Calu3 (cell line): ENCODE measurements at places on chromosomes 11 and 22.

DNA sequence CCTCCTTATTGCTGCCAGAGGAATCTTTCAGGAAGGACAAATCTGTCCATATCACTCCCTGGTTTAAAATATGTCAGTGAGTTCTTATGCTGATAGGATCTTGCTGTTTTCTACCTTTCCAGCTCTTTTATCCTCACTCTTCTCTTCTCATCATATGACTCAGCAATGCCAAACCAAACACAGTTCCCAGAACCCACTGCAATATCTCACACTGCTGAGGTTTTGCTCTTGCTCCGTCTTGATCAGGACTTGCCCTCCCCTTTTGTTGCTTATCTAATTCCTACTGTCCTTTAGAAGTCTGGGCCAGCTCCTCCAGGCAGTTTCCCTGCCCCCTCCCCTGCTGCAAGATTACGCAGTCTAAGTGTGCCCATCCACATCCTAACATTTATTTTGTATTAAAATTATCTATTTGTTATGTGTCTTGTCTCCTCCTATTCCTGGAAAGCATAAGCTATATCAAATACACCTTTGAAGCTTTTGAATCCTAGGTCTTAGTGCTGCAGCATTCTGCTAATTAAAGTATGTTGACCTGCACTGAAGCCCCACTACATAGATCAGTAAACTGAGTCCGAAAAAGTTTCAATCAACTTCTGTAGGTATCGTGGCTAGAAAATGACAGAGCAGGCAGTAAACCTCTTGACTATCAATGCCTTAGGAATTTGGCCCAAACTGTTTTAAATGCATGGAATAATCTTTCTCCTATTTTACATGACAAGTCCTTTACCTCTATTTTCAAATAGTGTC lies 119.2 kb upstream of the C11orf87 start:
- no peaks in the 10 kb centered on the region for H3K36me3 ChIP-seq
- DNase-seq = no peak
- H3K4me1 ChIP-seq = no peaks in the 10 kb centered on the region
- H3K4me3 ChIP-seq = no peak overlapping the region
- H3K27ac ChIP-seq = no peak overlapping the region

- no peak overlapping the region for H3K4me3 ChIP-seq
- no peaks in the 10 kb centered on the region for H3K36me3 ChIP-seq
- H3K4me1 ChIP-seq = no peaks in the 10 kb centered on the region
Measured at GRCh38 chr11:82802710-82803109, 69.0 kb upstream of the FAM181B start.

GRCh38 chr11:13053255-13053917 lies 44.3 kb downstream of the RASSF10 start:
- no peak for DNase-seq
- no peak overlapping the region for H3K27ac ChIP-seq
- no peak overlapping the region for H3K4me3 ChIP-seq
- H3K27me3 ChIP-seq = no peaks in the 10 kb centered on the region
- peaks cover 5% of the 10 kb centered on the region for H3K36me3 ChIP-seq

GRCh38 chr11:121522043-121522941 lies 69.5 kb upstream of the SORL1-AS1 start:
- H3K27me3 ChIP-seq = no peaks in the 10 kb centered on the region
- no peak overlapping the region for H3K27ac ChIP-seq
- H3K36me3 ChIP-seq = no peaks in the 10 kb centered on the region

DNA sequence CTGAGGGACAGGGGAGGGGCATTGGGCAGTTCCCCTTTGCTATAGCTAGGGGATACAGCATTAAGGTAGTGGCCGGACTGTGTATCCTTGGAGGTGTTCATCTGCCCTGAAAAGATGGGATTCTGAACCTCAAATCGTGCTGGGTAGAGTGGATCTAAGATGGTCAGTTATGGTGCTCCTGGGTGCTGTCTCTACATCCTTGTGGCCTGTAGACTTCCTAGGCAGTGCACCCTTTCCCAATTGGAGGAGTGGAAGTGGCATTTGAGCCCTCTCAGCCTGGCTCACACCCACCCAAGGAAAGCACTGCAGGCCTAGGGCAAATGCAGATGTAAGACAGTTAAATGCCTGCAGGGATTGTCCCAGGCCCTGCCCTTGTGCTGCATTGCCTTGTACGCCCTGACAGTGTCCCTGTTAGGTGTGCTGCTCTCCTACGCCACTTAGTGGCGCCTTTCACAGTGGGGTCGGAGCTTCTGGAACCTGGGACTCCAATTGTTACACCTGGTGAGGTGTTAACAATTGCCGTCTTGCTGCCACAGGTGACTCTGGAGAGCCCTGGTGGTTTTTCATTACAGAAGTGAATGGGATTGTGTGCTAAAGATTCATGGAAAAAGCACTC lies 35.0 kb downstream of the PPFIBP2 start:
- H3K27ac ChIP-seq = no peak overlapping the region
- H3K27me3 ChIP-seq = no peaks in the 10 kb centered on the region
- H3K36me3 ChIP-seq = no peaks in the 10 kb centered on the region
- peak; percentile 44 for DNase-seq
- no peaks in the 10 kb centered on the region for H3K4me1 ChIP-seq

- no peak overlapping the region for H3K4me3 ChIP-seq
- DNase-seq = no peak
- no peak overlapping the region for H3K27ac ChIP-seq
- H3K4me1 ChIP-seq = peaks cover 8% of the 10 kb centered on the region
- H3K27me3 ChIP-seq = no peaks in the 10 kb centered on the region
Measured at GRCh38 chr11:73889019-73889418, 12.2 kb downstream of the PAAF1 start.

DNA sequence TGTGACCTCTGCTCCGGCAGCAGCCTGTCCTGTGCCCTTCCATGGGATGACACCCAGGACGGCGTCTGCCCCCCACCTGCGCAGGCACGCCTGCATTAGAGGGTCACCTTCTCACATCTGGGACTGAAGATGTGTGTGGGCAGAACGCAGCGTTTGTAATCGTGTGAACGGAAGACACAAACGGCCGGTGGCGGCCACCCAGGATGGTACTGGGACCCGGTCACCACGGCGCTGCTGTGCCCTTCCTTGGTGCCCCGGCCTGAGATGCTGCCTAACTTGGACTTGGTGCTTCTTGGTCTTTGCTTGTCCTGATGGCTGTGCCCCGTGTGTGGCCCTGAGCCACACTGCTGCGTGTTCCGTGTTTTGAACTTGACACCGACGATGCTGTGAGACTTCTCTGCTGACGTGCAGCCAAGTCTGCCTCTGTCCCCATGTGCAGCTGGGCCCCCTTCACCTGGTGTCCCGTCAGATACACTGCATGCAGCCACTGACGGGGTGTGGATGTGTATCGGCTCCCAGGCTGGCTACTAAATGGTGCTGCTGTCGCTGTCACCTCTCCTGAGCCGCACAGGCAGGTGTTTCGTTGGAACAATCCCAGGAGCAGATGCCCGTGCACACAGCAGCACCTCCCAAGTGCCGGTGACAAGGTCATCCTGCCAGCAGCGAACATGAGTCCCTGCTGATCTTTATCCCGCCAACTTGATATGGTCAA lies 21.4 kb downstream of the YPEL1 start:
- H3K27me3 ChIP-seq = no peaks in the 10 kb centered on the region
- H3K36me3 ChIP-seq = peaks cover 4% of the 10 kb centered on the region
- H3K27ac ChIP-seq = no peak overlapping the region

GRCh38 chr11:75143420-75143731 lies 7.5 kb upstream of the SLCO2B1 start:
- DNase-seq = no peak
- H3K27me3 ChIP-seq = peaks cover 26% of the 10 kb centered on the region
- H3K4me1 ChIP-seq = peaks cover 13% of the 10 kb centered on the region
- H3K27ac ChIP-seq = peak overlapping the region; percentile 24
- no peaks in the 10 kb centered on the region for H3K36me3 ChIP-seq

GRCh38 chr11:2570841-2571597 lies 126.2 kb downstream of the KCNQ1 start:
- no peaks in the 10 kb centered on the region for H3K4me1 ChIP-seq
- no peak for DNase-seq
- no peaks in the 10 kb centered on the region for H3K27me3 ChIP-seq

GRCh38 chr22:44372611-44373010 lies 59.9 kb upstream of the SHISAL1 start:
- H3K4me3 ChIP-seq = no peak overlapping the region
- H3K36me3 ChIP-seq = no peaks in the 10 kb centered on the region
- H3K4me1 ChIP-seq = no peaks in the 10 kb centered on the region
- no peak overlapping the region for H3K27ac ChIP-seq

- no peak overlapping the region for H3K27ac ChIP-seq
- no peak for DNase-seq
- peaks cover 13% of the 10 kb centered on the region for H3K36me3 ChIP-seq
- no peaks in the 10 kb centered on the region for H3K4me1 ChIP-seq
Measured at GRCh38 chr11:70543611-70544010, 145.3 kb downstream of the CTTN start.

DNA sequence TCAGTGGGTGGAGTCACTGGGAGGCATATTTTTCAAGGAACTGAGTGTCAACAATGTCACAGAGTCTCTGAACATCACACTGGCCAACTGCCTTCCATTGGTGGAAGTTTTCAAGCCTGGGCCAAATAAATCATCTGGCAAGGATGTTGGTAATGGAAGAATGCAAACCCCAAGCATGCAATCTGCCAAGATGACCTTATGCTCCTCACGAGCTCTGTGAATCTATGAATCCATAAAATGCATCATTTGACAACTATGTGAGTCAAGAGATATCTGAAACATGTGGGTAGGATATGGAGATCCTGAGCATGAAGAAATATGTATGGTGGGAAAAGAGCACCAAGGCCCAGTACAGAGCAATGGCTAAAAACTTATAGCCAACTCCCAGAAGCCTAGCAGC lies 122.2 kb downstream of the PLEKHA7 start:
- DNase-seq = no peak
- peak overlapping the region; percentile 43 for H3K4me3 ChIP-seq
- H3K36me3 ChIP-seq = peaks cover 38% of the 10 kb centered on the region
- peaks cover 86% of the 10 kb centered on the region for H3K4me1 ChIP-seq
